ENCODE measurements at places on chromosomes 4 and X. TPM values are rescaled to one million over a fixed set of nuclear protein-coding genes. Genes with fewer than 3 reads are reported as not detected.
A peak's percentile ranks its signal among the peaks of the same experiment; 100 is the strongest.

- H3K4me1 ChIP-seq = no peaks in the 10 kb centered on the region
- DNase-seq = no peak
- H3K27ac ChIP-seq = no peak overlapping the region
- H3K27me3 ChIP-seq = no peaks in the 10 kb centered on the region
- H3K4me3 ChIP-seq = no peak overlapping the region
These were observed 313.9 kb upstream of the SPANXN4 start for GRCh38 chrX:142711796-142712290.

- H3K27me3 ChIP-seq = no peaks in the 10 kb centered on the region
- H3K36me3 ChIP-seq = no peaks in the 10 kb centered on the region
- peaks cover 6% of the 10 kb centered on the region for H3K4me1 ChIP-seq
- no peak overlapping the region for H3K4me3 ChIP-seq
- DNase-seq = peak; percentile 43
These were observed 39.5 kb downstream of the GPC4 start for GRCh38 chrX:133375615-133376340.

GRCh38 chr4:125750828-125751466 lies 436.2 kb downstream of the FAT4 start:
- no peak overlapping the region for H3K27ac ChIP-seq
- no peaks in the 10 kb centered on the region for H3K27me3 ChIP-seq
- H3K36me3 ChIP-seq = no peaks in the 10 kb centered on the region

JCHAIN gene
- total RNA-seq = 0.67 TPM

RAI2 gene
- 18.9 TPM for total RNA-seq

GRCh38 chr4:112944006-112944405 lies 105.4 kb upstream of the ANK2 start:
- no peaks in the 10 kb centered on the region for H3K27me3 ChIP-seq
- no peak for DNase-seq
- H3K36me3 ChIP-seq = no peaks in the 10 kb centered on the region
- H3K4me1 ChIP-seq = no peaks in the 10 kb centered on the region
- H3K27ac ChIP-seq = no peak overlapping the region

- peak; percentile 26 for DNase-seq
- H3K4me1 ChIP-seq = no peaks in the 10 kb centered on the region
- H3K27me3 ChIP-seq = no peaks in the 10 kb centered on the region
- H3K27ac ChIP-seq = no peak overlapping the region
- no peak overlapping the region for H3K4me3 ChIP-seq
- H3K36me3 ChIP-seq = no peaks in the 10 kb centered on the region
These were observed 86.8 kb downstream of the GATB start for GRCh38 chr4:151673908-151674520.

GRCh38 chr4:155624478-155624877 lies 42.2 kb upstream of the GUCY1A1 start:
- DNase-seq = peak; percentile 13
- no peaks in the 10 kb centered on the region for H3K27me3 ChIP-seq
- no peaks in the 10 kb centered on the region for H3K36me3 ChIP-seq
- H3K27ac ChIP-seq = no peak overlapping the region
- no peaks in the 10 kb centered on the region for H3K4me1 ChIP-seq

GRCh38 chr4:153522802-153523094 lies 56.6 kb downstream of the TMEM131L start:
- no peaks in the 10 kb centered on the region for H3K36me3 ChIP-seq
- H3K27ac ChIP-seq = no peak overlapping the region
- H3K27me3 ChIP-seq = no peaks in the 10 kb centered on the region
- H3K4me1 ChIP-seq = no peaks in the 10 kb centered on the region

GAGE12E gene
- total RNA-seq = not detected

TSPAN5 gene
- total RNA-seq = 27.2 TPM

NAP1L2 gene
- 13.4 TPM for total RNA-seq

GRCh38 chr4:67556436-67556835 lies 2.1 kb upstream of the STAP1 start:
- H3K27ac ChIP-seq = no peak overlapping the region
- DNase-seq = no peak
- H3K4me3 ChIP-seq = no peak overlapping the region
- no peaks in the 10 kb centered on the region for H3K36me3 ChIP-seq

SYTL5 gene
- total RNA-seq = 0.11 TPM

DNA sequence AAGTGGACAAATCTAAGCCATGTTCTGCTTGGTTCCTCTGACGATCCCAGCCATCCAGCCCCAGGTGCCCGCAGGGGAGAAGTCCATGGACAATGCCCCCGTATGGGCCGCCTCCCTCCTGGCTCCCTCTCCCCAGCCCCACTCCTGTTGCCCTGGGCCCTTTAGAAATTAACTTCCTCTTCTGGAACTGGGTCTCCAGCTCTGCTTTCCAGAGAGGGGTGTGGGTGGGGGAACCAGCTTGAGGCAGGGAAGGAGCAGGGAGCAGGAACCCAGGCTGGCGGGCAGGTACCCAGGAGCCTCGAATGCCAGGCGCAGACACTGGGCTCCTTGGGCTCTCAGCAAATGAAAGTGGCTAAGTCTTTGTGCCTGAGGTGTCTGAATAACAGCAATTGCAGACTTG lies 12.7 kb upstream of the ABLIM2 start:
- H3K36me3 ChIP-seq = no peaks in the 10 kb centered on the region
- no peak overlapping the region for H3K4me3 ChIP-seq

DNA sequence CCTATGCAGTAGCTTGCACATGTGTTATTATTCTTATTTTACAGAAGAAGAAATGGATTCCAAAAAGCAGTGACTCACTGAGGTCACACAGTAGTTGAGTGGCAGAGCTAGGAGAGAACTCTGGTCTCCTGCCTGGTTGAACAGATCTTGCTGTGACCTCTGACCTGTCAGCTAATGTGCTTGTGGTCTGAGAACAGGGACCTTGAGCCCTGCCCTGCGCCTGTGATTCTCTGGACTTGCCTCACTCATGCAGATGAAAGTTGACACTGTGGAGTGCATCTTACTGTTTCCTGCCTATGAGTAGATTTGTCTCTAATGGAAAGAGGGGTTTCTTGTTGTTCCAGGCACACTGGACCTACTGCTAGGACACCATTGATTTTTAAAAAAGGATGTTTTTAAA lies 32.3 kb downstream of the ETNPPL start:
- H3K27ac ChIP-seq = no peak overlapping the region
- DNase-seq = no peak
- H3K4me1 ChIP-seq = no peaks in the 10 kb centered on the region
- no peak overlapping the region for H3K4me3 ChIP-seq

Measured in thyroid gland (tissue), 4 donors.